ENCODE measurements at places on chromosomes 2 and 18.

DNA sequence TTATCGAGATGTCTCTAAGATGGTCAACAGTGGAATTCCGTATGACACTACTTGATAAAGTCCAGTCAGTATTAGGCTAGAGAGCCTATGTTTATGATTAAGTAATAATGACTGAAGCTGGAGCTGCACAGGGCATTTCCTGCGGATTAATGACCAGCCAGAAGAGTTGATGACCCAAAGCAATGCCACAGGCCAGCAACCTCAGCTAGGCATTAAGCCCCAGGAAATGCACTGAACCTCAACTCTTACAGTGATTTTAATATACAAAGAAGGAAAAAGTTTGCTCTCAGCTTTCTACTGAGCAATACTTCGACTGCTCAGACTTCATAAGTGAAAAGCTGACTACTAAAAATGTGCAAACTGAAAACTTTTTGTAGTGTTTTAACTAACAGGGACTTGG, 3.9 kb downstream of the KCTD1 start:
- no peak for DNase-seq

DNA sequence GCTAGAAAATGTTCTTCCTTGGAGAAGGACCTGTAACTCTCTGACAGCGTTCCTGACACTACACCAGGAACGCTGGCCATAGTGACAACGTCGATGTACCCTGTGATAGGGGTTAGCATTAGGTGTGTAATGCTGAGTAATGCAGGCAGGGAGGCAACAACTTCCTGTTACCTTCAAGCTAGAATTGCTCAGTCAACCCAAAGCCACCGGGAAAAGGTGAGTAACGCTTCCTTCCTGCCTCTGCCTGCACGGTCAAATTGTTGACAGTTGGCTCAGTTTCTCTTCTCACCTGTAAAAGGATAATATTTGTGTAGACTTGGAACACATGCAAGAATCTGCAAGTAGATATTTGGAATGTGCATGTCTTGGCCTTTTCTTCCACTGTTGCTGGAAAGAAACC, 12.7 kb downstream of the FAM110C start:
- DNase-seq = peak; percentile 40

DNA sequence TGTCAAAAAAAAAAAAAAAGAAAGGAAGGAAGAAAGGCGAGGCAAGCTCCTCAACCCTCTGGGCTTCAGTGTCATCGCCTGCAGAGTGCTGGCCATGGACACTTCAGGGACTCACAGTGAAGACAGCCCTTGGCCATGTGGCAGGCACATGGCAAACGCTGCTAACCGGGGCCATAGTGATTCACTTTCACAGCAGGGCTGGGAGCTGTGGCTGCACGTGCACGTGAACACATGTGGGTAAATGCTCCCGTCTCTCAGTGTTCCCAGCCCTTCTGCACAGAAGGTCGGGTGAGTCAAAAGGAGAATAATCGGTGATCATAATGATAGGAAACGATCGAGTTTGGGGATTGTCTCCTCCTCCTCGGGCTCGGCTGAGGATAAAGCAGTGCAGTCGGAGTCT, 46.1 kb upstream of the UBE2F start:
- no peak for DNase-seq

DNA sequence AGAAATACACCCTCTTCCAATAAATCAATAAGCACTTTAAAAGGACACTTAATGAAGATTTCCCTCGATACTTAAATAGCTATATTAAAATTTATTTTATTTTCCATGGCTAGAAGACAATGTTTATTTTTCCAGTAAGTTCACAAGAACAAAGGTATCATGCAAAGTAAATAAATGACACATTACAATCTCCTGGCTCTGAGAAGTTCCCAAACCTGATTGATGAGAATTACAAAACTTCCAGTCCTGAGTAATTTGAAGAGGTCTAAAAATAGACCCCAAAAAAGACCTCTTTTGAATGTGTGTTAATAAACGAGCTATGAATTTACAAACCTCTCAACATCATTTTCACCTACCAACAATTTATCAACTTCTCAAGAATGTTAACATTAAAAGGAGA, 1.5 kb upstream of the PEX13 start:
- DNase-seq = no peak

GRCh38 chr2:154425994-154426393, 272.5 kb upstream of the KCNJ3 start:
- DNase-seq = no peak

All from CD8-positive, alpha-beta T cell (primary cell).